ENCODE measurements at places on chromosomes 13 and 19.

DNA sequence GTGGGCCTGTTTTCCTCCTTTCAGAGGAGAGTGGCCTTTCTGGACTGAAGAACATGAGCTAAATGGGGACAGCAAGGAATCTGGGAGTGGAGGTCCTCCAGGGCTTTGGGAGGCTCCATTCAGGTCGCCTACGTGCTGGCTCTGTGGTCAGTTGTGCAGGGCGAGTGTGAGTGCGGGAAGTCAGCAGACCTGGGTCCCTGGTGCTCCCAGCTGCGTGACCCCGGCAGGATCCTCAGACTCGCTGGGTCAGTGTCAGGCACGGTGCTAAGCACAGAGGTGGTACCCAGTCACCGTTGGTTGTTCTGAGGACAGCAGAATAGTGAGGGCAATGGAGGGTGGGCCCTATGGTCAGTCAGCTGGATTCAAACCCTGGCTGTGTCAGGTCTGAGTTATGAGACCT is 85.8 kb downstream of the SIPA1L3 start:
- DNase-seq: no peak

- DNase-seq: peak; percentile 17
Measured at GRCh38 chr13:80499536-80500290, 158.8 kb upstream of the SPRY2 start.

DNA sequence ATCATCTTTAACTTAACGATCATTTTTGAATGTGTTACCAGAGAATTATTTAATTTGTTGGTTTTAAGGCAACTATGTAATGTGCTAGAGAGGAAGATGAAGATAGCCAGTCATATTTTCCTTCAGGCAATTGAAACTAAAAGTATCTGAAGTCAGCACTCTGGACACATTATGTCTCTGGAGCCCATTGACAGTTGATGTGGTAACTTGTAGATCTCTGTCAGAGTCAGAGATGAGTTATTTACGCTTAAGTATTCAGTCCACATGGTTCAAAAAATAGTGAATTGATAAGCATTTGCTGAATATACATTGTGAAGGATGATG is 2.1 kb downstream of the ZMYM2 start:
- DNase-seq: no peak

DNA sequence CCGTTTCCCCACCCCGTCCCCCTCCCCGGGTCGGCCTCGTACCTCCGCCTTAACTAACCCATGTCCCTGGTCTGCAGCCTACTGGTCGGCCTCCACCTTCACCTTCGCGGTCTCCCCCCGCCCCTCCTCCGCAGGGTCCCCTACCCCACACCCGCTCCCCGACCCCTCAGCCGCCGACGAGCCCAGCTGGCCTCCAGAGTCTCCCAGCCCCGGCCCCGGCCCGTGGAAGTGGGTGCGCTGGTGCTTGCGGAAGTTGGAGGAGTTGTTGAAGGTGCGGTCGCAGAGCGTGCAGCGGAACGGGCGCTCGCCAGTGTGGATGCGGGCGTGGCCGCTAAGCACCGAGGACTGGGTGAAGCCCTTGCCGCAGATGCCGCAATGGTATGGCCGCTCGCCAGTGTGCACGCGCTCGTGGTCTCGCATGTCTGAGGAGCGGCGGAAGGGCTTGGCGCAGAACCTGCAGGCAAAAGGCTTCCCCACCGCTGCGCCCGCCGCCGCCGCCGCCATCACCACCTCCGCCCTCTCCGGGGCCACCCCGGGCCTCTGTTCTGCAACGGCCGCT is 2.6 kb downstream of the ZNF784 start:
- DNase-seq: no peak

DNA sequence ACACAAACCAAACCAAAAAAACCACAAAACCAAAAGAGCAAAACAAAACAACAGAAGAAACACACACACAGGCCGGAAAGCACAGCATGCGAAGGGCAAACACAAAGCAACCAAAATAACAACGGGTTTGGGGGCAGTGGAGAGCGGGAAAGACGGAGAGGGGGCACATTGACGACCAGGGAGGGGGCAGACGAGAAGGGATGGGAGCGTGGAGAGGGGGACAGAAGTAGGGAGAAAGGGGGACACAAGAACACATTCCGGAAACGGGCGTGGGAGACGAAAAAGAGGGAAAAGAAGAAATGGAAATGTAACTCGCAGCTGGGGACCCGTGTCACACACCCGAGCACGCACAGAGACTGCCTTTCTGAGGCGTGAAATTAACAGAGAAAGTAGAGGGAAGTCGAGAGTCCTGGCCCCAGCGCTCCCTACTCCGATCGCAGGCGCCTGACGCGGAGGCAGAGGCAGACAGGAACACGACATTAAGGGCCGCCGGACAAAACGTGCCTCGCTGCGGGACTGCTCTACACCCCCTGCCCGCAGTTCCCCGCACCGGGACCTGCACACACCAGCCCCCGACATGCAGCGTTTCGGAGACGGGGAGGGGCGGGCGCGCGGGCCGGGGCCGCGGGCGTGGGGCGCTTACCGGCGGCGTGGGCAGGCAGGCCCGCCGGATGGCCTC is 652 bp downstream of the POU4F1 start:
- no peak for DNase-seq

DNA sequence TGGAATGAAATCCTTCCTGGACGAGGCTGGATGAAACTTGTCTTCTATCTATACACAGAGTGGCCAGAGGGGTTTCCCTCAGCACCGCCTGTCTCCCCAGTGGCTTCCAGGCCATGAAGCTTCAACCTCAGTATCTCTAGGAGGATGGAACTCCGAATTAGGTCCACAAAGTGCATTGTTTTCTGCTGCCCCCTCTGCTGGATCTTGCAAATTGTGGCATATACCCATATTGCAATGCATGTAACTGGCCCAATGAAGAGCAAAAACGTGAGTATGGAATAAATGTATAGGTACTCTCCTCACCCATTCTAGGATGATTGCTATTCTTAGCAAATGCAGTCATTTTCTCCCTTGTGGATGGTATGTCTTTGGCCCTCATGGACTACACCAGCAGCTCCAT is 14.7 kb upstream of the LILRB4 start:
- DNase-seq: no peak

GRCh38 chr19:49152119-49152550 is 3.1 kb downstream of the HRC start:
- DNase-seq: no peak

DNA sequence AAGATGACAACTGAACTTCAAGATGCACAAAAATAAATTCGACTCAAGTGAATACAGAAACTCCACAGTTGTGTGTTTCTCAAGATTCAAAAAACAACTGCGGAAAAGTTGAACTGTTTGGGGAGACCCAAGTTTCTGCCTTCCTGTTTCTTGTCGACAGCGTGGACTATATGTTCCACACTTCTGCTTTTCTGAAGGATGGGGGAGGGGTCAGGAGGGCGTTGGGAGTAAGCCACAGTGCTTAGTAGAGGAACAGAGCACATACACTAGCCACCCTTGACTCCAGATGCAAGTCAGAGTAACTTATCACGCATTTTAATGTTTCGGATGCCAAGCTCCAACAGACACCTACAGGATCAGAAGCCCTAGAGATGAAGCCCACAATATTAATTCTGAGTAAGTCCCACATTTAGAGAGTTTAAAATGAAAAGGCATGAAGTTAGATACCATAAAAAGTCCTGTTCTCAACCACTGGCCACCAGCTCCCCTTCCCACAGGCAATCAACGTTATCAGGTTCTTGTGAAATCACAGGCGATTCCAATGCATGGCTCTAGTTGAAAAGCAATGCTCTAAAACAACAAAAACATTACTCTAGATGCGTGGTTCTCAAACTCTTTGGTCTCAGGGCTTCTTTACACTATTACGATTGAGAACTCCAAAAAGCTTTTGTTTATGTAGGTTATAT is 4.2 kb downstream of the TUBGCP3 start:
- DNase-seq: no peak

DNA sequence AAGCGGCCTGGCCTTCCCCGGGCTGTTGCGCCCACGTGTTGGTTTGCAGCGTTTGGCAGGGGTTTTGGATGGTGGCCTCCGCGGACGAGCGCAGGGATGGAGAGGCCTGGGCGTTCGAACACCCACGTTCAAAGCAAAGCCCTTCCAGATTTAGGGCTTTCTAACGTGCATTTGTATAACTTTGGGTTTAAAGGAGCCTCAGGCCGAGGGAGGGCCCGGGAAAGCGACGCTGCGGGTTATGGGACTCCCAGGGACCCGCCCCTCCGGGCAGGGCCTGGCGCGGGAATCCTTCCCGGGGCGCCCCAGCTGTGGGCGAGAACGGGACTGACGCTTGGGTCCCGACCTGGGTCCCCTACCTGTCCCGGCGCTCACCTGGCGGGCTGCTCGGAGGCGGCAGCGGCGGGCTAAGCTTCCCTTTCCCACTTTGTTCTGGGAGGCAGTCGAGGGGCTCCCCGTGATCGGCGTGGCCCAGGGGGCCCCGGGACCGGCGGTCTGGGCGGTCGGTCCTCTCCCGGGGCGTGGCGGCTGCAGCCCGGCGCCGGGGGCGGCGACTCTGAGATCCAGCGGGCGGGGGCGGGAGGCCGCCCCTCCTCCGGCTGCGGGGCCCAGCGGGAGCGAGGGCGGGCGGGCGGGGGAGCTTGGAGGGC is at the start of gene FBXO17:
TSS of gene FBXO17 (minus strand) at position 529 of the 647 bp plus-strand sequence. CDS start 25,423 bp downstream, outside the sequence.
- DNase-seq: peak; percentile 76

DNA sequence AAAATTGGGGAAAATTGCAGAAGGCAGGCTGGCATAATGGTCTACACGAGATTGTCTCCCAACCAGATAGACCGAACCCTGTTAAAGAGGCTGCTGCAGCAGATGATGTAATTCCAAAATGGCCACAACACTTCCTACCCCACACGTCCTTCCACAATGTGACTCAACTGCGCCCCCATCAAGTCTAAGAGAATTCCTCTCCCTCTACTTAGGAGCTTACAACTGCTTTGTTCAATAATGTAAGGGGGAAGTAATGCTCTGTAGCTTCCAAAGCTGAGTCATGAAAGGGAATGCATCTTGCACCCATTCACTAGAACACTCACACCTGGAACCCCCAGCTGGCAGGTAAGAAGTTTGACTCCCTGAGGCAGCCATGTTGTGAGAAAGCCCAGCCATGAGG is 117.8 kb upstream of the IRS2 start:
- peak; percentile 35 for DNase-seq

- peak; percentile 66 for DNase-seq
Measured at GRCh38 chr19:3270902-3271301, 46.4 kb downstream of the CELF5 start.

GRCh38 chr13:39803851-39804250 is 148.4 kb downstream of the COG6 start:
- no peak for DNase-seq

DNA sequence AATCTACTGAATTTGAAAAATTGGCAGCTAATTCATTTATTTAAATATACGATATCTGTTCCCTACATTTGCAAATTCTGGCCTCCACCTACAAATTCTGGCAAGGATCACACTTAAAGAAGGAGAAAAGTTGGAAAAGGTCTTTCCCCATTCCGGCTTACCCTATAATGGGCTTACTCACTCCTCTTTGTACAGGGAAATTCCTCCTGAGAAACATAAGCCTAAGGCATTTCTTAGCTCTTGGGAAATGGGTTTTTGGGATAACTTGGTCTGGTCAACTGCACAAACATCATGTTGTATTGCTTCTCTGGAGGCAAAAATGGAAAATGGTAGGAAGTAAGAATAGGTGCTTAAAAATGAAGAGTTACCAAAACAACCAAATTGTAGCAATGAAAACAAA is 25.5 kb downstream of the KCTD12 start:
- no peak for DNase-seq

GRCh38 chr13:26836626-26837025 is 76.0 kb upstream of the GPR12 start:
- no peak for DNase-seq

GRCh38 chr13:20716951-20717350 is 13.5 kb downstream of the IL17D start:
- DNase-seq: no peak

DNA sequence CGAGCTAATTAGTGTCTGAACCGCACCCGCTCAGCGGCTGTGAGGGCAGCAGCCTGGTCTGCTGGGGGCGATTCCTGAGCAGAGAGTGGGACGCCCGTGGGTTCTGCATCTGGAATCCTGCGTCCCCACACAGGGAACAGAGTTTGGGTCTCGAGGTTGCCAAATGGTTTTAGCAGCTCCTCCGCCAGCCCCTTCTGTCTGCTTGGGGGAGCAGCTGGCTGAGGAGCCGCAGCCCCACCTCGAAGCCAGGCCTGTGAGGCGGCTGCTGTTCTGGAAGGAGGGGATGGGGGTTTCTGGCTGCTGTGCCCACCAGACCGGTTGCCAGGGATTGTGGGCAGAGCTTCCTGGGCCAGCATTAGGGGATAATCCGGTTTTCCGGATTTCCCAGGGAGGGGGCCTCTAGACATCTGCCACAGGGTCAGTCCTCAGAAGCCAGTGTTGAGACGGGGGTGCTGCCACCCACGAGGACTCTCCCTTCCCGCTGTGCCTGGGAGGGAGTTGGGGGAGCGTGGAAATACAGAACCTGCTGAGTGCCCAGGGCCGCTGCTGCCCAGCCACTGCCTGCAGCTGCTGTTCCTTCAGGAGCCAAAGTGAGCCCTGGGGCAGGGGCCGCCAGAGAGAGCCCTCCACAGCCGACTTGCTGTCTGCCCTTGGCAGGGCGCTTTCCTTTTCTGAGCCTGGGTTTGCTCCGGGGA is 2.0 kb downstream of the CDC34 start:
- no peak for DNase-seq

GRCh38 chr19:56840451-56841192 is at the start of the genes PEG3 and ZIM2:
Gene PEG3 (minus strand): TSS chr19:56840726. CDS start chr19:56824655, 16,071 bp downstream.
Gene ZIM2 (minus strand): TSS chr19:56840726. CDS start chr19:56824277, 16,449 bp downstream.
- DNase-seq: peak; percentile 10

DNA sequence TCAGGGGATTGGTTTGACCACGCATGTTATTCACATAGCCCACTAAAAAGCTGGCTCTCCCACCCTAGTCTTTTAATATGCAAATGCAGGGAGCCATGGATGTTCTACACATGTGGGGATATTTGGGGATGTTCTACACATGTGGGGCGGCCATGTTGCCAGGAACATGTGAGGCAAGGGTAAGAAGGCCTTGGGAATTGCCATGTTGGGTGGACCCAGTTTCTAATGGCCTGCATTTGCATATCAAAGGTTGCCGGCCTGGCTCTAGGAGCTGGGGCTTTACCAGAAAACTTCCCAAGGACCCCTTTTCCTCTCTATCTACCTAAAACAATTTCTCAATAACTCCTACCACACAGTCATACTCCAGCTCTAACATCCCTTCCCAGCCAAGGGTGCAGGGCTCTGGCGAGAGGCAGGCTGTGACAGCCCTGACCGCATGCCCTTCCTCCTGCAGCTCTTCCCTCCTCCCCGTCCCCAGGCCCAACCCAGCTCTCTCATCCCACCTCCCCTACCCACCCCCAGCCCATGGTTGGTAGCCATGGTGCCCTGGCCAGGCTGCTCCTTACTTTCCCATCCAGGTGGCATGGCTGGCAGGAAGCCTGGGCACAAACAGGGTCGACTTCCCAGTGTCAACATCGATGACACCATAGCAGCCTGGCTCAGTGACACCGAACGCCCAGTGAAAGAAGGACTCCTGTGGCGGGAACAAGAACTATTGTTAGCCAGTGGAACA is 11.0 kb downstream of the PEPD start:
- DNase-seq: no peak

DNA sequence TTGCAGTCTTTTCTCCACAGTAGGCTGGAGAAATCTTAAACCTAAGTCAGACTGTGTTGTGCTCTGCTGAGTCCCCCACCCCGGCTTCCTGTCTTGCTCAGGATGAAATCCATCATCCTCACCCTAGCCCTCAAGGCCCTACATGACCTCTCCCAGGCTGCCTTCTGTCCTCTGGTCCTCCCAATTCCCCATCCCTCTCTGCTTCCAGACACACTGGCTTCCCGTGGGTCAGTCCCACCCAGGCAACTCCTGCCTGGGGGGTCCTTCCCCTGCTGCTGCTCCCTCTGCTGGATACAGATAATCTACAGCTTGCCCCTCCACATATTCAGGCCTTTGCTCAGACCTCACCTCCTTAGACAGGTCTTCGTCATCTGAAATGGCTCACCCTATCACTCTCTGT is 18.4 kb upstream of the CBY2 start:
- no peak for DNase-seq
